ENCODE measurements at places on chromosomes 3 and 15.

DNA sequence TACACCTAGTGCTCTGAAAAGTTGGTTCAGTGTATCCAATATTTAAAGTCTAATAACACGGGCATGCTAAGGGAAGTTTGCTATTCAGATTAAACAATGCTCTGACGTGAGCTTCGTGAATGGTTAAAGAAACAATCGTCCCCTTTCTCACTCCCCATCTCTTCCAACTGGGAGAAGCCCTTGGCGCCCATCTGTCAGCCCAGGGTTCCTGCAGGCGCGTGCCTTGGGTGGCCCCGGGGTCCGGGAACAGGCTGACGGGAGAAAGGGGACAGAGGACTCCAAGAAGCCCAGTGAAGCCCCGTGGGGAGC, 413 bp downstream of the SEC22C start:
- DNase-seq: no peak

GRCh38 chr15:87686339-87686738, 570.2 kb downstream of the NTRK3 start:
- no peak for DNase-seq

GRCh38 chr3:132090921-132091320, 56.1 kb upstream of the CPNE4 start:
- no peak for DNase-seq

GRCh38 chr3:152496286-152496685, 227.6 kb downstream of the MBNL1 start:
- no peak for DNase-seq

GRCh38 chr3:113272385-113272779, 61.0 kb downstream of the BOC start:
- no peak for DNase-seq

GRCh38 chr3:171541181-171541580, 81.0 kb upstream of the TNIK start:
- DNase-seq: no peak

- no peak for DNase-seq
These were observed 122.9 kb upstream of the TLE3 start for GRCh38 chr15:70220490-70221096.

DNA sequence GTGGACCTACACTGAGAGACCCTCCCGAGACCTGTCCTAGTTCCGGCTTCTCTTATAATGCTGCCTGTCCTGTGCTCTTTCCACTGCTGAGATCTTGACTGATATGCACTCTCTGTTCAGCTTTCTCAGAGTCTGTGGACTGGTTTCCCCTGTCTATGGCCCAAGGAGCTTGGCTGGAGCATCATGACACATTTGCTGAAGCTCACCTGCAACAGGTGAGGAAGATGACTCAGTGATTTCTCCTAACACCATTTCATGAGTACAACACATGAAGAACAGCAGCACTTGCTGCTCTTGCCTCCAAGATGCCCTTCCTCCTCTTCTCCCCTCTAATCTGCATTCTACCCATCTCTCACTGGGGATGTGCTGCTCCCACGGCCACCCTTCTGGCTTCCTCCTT, 92.1 kb downstream of the DUT start:
- DNase-seq: no peak

GRCh38 chr3:175257123-175257522, 398.0 kb downstream of the NAALADL2 start:
- no peak for DNase-seq

DNA sequence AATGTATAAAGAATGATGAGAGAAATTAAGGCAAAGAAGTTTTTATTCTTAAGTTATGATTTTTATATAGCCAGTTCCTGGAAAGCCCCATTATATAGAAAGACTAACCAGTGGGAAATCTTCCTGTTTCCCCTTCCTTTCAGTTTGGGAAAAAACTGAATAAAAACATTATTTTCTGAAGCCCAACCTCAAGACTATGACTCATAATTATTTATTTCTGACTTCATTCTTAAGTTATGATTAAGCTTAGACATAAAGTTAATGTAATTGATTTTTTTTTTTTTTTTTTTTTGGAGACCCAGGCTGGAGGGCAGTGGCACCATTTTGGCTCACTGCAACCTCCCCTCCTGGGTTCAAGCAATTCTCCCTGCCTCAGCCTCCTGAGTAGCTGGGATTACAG, 55.8 kb downstream of the TRPC1 start:
- DNase-seq: no peak

GRCh38 chr3:51773529-51774056, 5.4 kb downstream of the IQCF6 start:
- no peak for DNase-seq

GRCh38 chr3:177440456-177441104, 243.3 kb upstream of the TBL1XR1 start:
- no peak for DNase-seq

GRCh38 chr3:51371943-51372557, 13.0 kb upstream of the MANF start:
- peak; percentile 5 for DNase-seq

- DNase-seq: no peak
These were observed 100.6 kb upstream of the IGF1R start for GRCh38 chr15:98547741-98548138.

- no peak for DNase-seq
These were observed 159.1 kb downstream of the TIGIT start for GRCh38 chr3:114452937-114453336.

DNA sequence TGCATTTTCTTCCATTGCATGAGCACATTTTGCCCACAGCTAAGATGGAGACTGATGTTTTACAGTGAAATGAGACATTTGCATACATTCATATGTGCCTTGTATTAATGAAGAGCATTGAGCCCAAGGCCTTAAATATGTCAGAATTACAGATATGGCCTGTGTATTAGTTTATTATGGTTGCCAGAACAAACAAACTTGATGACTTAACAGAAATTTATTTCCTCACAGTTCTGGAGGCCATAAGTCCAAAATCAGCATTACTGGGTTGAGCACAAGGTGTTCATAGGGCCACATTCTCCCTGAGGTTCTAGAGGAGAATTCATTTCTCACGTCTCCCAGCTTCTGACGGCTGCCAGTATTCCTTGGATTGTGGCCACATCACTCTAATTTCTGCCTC, 302.6 kb upstream of the TGFBR2 start:
- no peak for DNase-seq

- no peak for DNase-seq
These were observed 66.2 kb downstream of the MCTP2 start for GRCh38 chr15:94297558-94297957.

DNA sequence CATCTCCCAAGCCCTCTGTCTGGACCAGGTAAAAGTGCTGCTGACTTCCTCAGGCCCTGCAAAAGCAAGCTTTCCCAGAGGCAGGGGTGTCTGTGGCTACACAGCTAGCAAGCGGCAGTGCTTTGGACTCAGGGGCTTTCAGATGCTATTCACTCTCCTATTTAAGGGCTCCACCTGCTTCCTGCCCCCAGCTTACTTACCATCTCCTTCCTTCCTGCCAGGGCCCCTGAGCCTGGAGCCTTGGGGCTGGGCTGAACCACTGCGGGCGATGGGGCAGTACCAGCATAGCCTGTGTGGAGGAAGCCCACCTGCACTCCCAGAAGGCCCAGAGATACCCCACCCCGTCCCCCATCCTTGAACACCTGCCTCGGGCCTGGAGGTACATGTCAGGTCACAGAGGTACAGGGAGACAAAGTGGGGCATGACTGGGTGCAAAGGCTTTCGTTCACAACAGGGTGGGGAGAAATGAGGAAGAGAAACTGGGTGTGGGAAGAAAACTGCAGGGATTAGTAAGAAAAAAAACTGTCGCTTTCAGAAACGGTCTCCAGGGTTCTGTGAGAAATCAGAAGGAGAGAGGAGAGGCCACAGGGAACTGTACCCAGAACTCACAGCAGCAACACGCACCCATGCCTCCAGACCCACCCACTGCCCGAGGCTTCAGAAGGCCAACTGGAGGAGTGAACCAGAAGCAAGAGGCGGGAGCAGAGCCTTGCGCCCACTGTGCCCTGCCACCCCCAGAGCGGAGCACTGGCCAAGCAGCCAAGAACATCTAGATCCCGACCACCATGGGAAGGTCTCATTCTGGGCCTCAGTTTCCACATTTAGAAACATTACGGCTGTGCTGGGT, 49.5 kb downstream of the CCDC12 start:
- DNase-seq: peak; percentile 51

DNA sequence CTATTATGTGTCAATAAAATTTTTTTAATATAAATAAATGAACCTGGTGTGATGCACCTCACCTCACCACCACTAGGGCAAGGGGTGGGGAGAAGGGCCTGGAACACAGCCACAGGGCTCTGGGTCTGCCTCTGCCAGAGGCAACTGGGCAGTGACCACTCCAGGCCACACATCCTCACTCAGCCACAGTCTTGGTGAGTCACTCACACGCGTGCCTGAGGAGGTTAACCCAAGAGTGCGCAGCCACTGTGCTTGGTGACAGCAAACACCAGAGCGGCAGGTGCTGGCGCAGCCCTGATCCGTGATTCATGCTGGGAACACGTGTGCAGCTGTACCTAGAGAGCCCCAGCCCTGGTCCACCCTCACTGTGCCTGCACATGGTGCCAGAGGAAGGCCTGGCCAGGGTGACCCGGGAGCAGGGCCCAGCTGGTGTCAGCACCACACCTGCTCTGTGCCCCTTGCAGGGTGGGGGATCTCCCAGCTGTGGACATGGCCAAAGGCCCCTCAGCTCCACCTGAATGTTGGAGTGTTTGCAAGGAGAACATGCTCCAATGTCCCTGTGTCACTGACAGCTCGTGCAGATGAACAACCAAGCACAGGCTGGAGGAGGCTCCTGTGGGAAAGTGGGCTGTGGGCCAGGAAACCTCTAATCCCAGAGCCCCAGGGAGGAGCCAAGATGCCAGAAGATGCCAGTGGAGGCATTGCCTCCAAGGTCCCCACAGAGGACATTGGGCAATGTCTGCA, 2.1 kb downstream of the SLC41A3 start:
- no peak for DNase-seq

- no peak for DNase-seq
These were observed 68.1 kb downstream of the IMPG2 start for GRCh38 chr3:101252307-101252706.

DNA sequence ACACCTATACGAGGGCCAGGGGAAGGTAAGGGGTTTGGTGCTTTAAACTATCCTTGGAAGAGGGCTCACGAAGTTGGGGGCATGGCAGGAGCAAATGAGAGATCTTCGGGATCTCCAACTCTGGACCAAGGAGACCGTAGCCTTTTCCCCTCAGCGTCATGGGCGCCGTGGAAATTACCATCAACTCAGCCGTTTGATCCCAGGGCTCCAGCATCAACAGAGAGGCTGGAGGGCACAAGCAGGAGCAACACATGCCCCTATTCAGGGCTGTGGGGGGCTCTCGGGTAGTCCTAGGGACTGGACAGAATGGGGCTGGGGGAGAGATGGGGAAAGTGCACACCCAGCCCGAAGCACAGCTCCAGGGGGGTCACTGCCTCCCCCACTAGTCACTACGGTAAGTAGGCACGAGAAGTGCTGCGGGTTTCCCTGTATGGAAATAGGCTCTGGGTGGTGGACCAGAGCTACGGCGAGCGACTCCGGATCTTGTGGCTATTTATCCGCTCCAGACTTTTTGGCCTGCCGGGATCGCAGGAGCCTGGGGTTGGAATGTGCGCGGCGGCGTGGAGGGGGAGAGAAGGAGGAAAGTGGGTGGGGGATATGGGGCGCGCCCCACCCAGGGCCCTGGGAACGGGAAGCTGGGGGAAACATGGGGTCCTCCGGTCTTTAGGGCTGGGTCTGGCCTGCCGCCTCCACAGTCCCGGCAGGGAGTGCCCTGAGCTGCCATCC, 539 bp upstream of the LAMB2 start:
- DNase-seq: peak; percentile 1

DNA sequence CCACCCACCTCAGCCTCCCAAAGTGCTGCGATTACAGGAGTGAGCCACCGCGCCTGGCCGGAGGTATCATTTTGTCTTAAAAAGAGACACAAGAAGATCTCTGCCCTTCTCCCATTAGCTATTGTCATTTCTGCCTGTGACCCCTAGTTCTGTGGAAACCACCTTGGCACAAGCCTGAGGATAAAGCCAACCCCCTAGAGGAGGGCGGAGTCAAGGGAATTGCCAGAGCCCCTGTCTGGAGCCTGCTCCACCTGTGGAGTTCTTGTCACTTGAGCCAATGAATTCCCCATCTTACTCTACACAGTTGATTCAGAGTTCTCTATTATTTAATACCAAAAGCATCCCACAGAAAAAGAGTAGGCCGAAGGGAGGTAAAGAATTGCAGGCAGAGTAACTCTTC, 34.9 kb upstream of the KLHL6 start:
- DNase-seq: no peak

- DNase-seq: no peak
These were observed 90.8 kb upstream of the PRR23E start for GRCh38 chr3:127102188-127102520.

GRCh38 chr15:85642693-85643066, 152.0 kb downstream of the KLHL25 start:
- no peak for DNase-seq

- DNase-seq: no peak
These were observed 144.0 kb upstream of the TLE3 start for GRCh38 chr15:70241561-70242320.

- no peak for DNase-seq
These were observed 405.9 kb upstream of the LMCD1 start for GRCh38 chr3:8095724-8096123.

- no peak for DNase-seq
These were observed 669.5 kb downstream of the SQOR start for GRCh38 chr15:46304321-46304720.

GRCh38 chr3:149830902-149831301, 17.9 kb downstream of the RNF13 start:
- no peak for DNase-seq

- no peak for DNase-seq
These were observed 65.3 kb upstream of the FLNB start for GRCh38 chr3:57942872-57943283.

DNA sequence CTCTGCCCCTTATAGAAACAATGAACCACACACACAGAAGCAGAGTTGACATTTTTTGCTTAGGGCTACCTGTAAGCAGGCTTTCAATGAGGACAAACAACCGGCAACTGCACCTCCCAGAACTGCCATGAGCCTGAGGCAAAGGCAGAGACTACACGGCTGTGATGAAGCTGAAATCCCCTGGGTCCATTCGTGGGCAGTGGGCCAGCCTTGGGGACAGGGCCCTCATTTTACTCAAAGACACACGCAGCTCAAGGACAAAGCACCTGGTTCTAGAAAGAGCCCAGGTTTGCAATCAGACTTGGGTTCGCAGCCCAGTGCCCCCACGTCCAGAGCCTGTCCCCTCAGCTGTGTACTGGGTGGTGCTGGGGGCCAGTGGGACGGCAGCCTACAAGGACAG, 17.9 kb downstream of the FAM174B start:
- no peak for DNase-seq

DNA sequence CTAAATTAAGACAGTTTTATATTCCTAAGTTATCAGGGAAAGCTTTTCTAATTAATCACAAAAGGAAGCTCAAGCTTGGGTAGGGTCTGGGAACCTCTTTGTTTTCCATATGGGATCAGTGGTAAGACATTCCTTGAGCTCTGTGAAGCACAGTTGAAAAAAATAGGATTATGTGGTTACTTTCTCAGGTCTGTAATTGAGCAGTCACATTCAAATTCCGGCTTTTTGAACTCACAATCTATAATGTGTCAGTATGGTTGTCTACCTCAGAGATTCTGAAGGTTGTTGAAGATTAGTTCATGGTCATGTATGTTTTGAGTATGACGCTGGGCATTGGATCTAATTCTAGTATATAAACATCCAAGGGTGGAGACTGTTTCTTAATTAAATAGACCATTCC, 364.5 kb downstream of the LPP start:
- no peak for DNase-seq

- DNase-seq: no peak
These were observed 775 bp downstream of the ARNT2 start for GRCh38 chr15:80404761-80405553.

- DNase-seq: no peak
These were observed 165.4 kb upstream of the TOPAZ1 start for GRCh38 chr3:44076221-44076829.

GRCh38 chr3:148494451-148494850, 203.3 kb upstream of the AGTR1 start:
- DNase-seq: no peak
